ENCODE measurements at places on chromosomes 4 and X.

GRCh38 chr4:84965553-84966381 is 723 bp downstream of the WDFY3 start:
- no peak for DNase-seq

- no peak for DNase-seq
These were observed 14.8 kb upstream of the PPARGC1A start for GRCh38 chr4:23904639-23905071.

- no peak for DNase-seq
These were observed 516 bp upstream of the COX18 start for GRCh38 chr4:73070074-73070390.

GRCh38 chr4:157196046-157196445 is 24.5 kb upstream of the GRIA2 start:
- no peak for DNase-seq

GRCh38 chr4:57403591-57403990 is 293.4 kb upstream of the IGFBP7 start:
- DNase-seq: no peak

GRCh38 chrX:46407036-46407752 is 138.0 kb downstream of the ZNF674 start:
- DNase-seq: no peak

DNA sequence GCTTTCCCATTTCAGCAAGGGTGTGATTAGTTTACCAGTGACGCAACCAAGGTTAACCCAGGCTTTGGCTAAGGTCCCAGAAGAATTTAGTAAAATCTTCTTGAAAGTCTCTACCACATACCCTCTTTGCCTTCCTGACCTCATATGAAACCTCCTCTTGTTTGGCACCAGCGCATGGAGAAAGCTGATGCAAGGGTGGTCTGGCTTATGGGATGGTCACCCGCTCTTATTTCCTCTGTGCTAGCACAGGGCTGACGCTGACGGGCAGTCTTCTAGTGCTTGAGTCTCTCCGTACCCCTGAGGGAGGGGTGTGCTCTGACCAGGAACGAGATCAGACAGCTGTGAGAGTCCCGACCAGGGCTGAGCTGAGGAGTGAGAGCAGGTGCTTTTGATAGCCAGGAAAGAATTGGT is 137.6 kb downstream of the TENM3 start:
- DNase-seq: no peak

DNA sequence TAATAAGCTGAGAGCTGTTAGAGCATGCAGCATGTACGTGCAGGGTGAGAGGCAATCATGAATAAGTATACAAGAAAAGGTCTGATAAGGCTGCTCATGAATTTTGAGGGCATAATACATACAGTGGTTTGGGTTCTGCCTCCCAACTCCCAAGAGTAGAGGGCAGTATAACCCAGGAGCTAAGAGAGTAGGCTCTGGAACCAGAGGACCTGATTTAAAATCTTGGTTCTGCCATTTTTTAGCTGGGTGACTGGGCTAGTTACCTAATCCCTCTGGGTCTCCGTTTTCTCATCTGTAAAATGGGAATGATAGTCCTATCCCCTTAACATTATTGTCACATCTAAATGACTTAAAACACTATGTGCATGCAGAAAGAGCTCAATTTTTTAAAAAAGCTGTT is 85.3 kb downstream of the LNX1 start:
- DNase-seq: no peak

DNA sequence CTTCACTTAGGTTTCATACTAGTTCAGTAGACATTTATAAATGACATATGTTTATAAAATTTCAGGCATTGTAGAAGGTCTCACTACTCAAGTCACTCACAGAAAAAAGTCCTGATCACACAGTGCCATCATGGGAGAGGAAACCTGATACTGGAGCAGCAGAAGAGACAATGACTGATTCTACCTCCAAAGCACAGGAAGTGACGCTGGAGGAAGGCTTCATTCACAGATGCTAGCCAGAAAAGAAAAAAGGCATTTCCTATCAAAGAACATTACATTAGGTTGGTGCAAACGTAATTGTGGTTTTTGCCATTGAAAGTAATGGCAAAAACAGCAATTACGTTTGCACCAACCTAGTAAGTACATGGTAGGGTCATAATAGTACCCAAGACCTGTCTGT is 79.5 kb downstream of the RASGEF1B start:
- no peak for DNase-seq

- no peak for DNase-seq
These were observed 598.4 kb upstream of the FAM241A start for GRCh38 chr4:111546881-111547280.

GRCh38 chrX:84175958-84176357 is 12.0 kb downstream of the RPS6KA6 start:
- no peak for DNase-seq

- DNase-seq: no peak
These were observed 12.5 kb upstream of the MAB21L2 start for GRCh38 chr4:150569384-150569987.

DNA sequence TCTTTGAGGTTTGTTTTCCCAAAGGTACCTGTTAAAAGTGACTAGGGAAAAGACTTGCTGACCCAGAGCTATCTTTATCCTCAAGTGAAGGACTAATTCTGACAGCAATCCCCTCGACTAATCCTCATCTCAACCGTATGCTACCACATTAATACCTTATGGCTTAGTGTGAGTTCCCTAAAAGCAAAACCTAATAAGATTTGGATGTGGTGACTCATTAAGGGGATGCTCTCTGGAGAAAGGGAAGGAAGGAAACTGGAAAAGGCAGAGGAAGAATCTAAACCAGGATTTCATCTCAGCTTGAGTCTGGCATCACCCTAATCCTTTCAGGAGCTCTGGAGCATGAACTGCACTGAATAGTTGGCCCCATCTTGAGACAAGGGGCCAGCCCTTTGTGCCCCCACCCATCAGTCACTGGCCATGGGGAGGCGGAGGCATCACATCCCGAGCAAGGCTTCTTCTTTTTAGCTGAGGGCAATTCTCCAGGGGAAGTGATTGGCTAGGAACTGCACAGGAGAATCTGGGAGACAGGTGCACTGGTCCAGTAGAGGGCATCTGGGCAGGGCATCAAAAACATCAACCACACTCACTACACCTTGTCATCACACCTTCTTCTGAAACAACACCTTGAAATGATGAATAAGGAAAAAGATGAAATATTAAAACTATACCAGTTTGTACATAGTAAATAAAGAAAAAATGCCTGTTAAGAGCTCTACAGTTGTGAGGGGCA is 6.9 kb upstream of the BBS7 start:
- DNase-seq: no peak

DNA sequence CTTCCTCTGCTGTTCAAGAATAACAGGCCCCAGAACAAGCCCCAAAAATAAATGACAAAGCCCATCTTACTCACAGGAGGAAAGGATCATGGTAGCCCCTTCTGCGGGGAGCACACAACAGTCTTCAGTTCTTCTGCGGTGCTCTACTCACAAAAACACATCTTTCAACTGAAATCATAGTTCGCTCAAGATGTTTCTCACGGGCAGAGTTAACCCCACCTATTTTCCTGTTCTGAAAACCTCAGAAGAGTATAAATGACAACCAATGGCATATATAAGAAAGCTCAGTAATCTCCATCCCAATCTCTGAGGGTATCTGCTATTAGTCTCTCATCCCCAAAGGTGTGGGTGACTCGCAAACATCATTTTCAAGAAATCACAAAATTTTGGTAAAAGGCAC is at the start of gene TXK:
TSS of gene TXK (minus strand) at position 170 of the 400 bp plus-strand sequence. CDS start at position 90, 80 bp downstream.
- DNase-seq: no peak

GRCh38 chr4:150256225-150256620 is 178.0 kb downstream of the DCLK2 start:
- DNase-seq: no peak

DNA sequence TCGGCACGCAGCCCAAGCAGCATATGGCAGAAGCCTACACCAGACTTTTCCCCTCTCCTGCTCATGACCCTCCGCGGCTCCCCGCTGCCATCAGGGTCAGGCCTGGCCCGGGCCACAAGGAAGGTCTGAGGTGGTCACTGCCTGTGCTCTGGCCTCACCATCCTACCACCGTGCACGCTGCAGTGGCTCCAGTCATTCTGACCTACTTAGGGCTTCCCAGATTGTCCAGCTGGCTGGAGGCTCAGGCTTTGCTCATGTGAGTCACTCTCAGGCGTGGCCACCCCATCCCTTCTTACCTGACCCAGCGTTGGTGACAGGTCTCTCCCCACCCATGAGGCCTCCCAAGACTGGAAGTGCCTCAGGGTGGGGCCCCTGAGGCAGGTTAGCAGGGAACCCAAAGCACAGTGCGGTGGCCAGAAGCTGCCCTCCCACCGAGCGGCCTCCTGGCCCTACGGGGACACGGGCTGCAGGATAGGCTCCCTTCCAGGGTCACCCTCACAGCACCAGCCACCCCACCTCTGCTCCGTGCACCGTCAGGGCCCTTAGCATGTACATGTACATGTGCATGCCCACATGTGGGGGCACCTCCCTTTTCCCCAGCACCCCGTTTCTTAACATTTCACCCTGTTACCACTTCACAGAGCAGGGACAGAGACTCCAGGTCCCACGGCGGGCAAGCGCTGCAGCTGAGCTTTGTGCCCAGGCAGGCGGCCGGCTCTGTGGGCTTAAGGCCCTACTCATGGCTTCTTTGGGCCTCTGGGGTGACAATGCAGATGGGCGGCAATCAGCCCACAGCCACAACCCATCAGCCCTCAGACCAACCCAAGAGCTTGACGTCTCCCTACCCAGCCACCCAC is 2.2 kb downstream of the TREX2 start:
- DNase-seq: no peak

GRCh38 chrX:150873616-150874015 is 24.9 kb downstream of the CD99L2 start:
- no peak for DNase-seq

- DNase-seq: no peak
These were observed 8.3 kb downstream of the CDX4 start for GRCh38 chrX:73455171-73455570.
